HTR-8/SVneo (cell line): ENCODE measurements at places on chromosomes 7 and 10.

DNA sequence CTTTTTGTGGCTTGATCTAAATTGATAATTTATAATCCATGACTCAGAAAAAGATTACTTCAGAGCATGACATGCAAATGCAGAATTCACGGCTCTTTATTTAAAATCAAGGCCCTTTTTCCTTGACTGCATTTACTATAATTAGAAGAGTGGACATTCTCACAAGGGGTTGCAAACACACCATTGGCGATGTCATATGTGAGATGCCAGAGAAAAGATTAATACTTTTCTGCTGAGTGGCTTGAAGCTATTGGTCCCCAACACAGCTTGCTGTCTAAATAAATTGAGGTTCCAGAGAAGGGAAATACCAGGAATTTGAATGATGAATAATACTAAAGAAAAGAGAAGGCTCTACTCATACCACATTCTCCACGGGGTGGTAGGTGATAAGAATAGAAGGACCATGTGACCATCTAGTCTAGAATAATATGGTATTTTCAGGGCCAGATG is 78.7 kb upstream of the ARID5B start:
- DNase-seq = no peak

- no peak for DNase-seq
These were observed 176.8 kb upstream of the RHOBTB1 start for GRCh38 chr10:61120805-61121204.

DNA sequence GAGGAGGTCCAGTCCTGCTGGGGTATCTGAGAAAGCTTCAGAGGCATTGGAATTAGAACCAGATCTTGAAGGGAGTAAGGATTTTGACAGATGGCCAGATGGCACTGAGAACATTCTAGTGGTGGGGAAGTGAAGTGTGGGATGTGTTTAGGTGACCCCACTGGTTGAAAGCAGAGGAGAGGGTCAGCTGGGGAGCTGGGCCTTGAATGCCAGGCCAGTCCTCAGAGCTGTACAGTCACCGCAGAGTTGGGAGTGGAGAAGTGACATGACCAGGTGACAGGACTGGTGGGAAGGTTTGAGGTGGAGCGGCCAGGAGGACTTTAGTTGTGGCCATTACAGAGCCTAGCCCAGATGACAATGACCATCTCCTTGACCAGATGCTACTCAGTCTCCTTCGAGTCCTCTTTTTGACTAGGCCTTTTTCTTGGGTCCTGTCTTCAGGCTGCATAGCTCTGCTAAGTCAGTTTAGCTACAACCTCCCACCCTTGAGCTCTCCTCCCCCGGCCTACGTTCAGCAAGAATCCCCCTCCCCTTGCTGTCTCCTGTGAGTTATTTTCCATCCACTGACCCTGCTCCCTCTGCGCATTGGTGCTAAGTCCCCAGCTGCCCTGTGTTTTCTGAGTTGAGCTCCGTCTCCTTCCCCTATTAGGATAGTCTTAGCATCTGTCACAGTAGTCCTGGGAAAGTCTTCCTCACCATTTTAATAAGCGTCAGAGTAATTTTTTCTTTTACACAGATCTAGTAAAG is 56.3 kb downstream of the CCNY start:
- no peak for DNase-seq

- no peak for DNase-seq
These were observed 22.0 kb upstream of the TM9SF3 start for GRCh38 chr10:96608805-96609204.

GRCh38 chr7:105648561-105649401 is 67.5 kb upstream of the EFCAB10 start:
- no peak for DNase-seq

DNA sequence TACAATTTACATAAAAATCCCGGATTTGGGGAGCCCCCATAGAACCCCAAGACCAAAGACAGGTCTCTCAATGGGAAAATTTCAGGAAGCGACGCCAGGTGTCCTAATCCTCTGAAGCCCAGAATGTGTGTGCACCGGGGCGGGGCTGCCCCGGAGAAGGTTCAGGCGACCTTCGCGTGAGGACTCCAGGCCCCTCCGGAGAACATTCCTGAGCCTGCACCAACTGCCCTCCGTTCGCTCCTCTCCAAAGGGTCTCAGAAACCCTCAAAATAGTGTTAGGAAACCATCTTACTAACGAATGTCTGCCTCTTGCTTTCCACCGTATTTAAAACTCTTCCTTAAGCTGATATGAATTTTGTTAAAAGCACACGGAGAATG is 78.5 kb upstream of the INSIG1 start:
- no peak for DNase-seq
